ENCODE measurements at places on chromosomes 4 and X.

DNA sequence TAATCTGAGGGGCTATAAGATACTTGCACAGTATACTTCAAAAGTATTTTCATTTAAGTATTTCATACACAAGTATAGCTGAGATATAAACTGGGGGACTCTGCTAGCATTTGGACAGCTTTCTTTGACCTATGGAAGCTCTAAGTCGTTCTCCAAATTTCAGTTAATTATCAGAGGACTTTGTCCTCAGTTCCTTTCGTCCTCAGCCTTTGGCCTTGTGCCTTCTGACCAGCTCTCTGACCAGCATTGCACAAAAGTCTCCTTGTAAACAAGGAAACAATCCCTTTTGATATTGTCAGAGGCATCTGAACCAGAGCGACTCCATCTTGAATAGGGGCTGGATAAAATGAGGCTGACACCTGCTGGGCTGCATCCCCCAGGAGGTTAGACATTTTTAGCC, 464.0 kb upstream of the FAM241A start:
- DNase-seq, result no peak

DNA sequence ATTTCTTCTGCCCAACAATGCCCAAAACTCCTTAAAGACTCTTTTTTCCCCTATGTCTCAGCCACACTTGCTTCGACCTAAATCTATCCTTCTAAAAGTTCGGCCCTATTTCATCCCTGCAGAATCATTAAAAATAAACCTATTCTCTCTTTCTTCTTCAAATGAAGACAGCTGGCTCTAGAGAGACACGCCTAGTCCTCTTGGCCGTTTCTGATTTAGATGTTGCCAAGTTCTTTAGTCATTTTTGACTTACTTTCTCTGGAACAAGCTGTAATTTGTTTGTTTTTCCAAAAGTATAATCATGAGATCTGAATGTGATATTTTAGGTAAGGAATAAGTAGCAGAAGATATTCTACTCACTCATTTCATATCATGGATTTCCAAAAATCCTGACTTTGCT, 211.6 kb downstream of the CENPC start:
- DNase-seq, result no peak

DNA sequence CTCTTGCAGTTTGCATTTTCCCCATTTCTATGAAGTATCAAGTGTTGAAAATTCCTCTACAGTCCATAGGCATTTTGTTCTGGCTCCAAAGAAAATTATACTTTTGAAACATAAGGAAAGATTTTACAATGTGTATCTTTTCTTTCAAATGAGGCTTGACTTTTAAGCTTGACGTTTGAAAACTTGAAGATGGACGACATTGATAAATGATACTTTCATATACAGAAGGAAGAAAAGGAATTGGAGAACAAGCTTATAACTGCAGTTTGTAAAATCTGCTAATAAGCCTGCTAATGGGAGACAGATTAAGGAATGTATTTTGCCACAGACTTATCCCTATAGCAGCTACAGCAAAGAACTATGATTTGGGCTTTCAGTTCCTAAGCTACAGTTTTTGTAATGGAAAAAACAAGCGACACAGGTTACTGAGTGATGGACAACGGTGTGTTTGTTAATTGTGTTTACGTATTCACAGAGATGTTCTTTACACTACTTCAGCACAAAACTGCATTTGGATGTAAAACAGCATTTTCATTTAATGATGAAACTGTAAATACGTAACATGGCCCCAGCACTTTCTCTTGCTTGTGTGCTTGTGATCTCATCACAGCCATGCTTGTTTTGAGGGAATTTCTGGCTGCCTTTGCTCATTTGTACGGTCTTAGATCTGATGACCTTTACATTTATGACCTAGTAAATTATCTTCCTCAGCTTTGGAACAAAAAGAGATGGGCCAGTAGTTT, 83.2 kb upstream of the FAT1 start:
- DNase-seq, result no peak

GRCh38 chrX:104372547-104372946, 117.8 kb upstream of the ESX1 start:
- DNase-seq, result no peak

- no peak for DNase-seq
Measured at GRCh38 chr4:151417766-151418376, 8.9 kb downstream of the FHIP1A start.

GRCh38 chr4:158170691-158171561, 1.9 kb downstream of the GASK1B start:
- no peak for DNase-seq

DNA sequence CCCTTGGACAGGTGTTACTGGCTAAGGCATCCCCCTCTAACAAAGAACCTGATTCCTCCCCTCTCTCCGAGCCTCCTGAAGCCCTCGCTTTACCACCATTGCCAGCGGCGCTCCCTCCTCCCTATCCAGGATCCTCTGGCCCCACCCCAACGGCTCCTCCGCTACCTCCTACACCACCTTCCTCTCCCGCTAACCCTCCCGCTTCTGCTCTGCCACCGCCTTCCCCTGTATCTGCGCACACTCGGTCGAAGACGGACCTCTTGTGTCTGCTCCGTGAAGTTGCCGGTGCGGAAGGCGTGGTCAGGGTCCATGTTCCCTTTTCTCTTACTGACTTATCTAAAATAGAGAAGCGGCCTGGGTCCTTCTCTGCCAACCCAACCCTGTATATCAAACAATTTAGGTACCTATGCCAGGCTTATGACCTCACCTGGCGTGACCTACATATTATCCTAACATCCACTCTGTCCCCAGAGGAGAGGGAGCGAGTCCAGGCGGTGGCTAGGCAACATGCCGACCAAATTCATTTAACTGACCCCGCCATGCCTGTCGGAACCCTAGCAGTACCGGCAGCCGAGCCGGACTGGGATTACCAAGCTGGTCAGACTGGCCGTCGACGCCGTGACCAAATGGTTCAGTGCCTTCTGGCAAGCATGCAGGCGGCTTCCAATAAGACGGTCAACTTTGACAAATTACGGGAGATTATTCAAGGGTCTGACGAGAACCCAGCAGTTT, 958.9 kb downstream of the RPA4 start:
- DNase-seq, result no peak

- DNase-seq, result no peak
Measured at GRCh38 chr4:162849937-162850336, 316.8 kb downstream of the NAF1 start.

DNA sequence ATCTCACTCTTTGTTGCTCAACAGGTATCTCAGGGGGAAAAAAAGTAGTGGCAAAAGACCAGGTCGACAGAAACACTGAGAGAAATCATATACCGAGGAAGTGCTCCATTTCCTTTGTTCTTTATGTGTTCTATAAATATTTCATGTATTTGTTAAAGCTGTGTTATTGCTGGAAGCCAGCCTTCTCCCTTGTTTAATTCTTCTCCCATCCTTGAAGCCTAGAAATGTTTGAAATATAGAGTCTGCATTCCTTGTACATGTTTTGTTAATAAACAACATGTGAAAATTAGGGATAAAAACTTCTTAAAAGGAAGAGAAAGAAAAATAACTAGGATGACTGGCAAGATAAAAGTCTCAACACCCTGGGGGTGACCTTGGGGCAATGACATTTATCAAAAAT, 186.2 kb downstream of the ANKRD50 start:
- no peak for DNase-seq

DNA sequence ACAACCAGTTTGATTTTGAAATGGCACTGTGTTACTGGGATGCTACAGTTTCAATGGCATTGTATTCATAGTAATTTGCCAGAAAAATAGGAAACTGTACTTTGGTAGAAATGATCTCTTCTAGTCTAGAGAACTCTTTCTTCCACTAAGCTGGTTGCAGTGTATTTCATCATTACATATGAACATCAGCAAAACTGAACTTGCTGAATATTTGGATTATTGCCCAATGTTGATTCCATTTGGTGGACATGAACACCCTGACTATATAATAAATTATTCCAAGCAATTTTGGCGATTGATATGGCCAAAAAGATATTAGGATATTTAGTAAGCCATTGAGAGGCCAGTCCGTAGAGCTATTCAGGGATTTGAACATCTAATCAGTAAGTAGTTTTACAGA, 191.8 kb upstream of the CXorf66 start:
- no peak for DNase-seq

DNA sequence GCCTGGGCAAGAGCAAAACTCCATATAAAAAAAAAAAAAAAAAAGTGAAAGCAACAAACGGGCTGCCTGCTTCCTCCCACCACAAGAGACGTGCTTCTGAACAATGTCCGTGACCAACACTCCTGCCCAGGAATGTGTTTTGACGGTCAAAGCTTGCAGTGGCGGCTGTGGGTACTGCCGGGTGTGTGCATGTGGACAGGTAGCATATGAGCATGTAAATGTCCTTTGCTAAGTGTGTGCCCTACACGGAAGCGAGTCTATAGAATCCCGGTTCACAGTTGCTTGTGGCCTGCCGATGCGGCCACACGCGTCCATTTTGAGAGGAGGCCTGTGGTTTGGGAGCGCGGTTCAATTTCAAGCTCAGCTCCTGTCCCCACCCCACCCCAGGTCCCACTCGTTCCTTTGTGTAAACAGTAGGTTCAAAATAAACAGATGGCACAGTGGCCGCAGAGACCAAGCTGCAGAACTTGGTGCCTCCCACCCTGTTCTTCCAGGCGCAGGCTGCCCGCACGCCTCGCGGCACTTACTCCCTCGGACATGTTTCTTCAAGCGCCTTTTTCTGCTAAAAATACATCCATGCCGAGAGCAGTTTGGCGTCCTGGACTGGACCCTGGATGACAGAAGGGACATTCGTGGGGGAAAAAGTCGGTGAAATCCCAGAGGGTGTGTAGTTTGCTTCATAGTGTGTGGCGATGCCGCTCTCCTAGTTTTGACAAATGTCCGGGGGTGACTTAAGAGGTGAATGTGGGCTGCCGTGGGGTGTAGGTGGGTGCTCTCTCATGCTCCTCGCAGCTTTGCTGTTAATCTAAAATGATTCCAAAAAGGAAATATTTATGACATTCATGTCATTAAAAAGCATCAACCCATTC, 11.5 kb upstream of the NKX1-1 start:
- DNase-seq, result no peak

DNA sequence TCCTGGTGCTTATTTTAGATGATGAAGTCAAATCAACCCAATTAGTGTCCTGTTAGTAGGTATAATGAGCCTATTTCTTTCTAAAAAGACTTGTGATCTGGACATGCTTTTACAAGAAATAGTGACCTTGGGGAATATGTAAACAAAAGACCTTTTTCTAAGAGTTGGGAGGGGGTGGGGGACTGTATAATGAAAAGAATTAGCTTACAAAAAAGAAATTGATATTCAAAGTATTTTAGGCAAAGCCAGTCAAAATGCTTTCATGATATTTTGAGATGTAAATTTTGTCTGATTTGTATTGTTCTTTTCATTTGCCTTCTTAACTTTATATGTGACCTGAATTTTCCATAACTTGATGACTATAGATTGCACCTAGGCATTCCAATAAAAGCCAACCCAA, 114.6 kb downstream of the DCTD start:
- no peak for DNase-seq

- no peak for DNase-seq
Measured at GRCh38 chr4:86615501-86615900, 21.4 kb downstream of the PTPN13 start.

GRCh38 chr4:5043579-5043978, 7.7 kb upstream of the STK32B start:
- no peak for DNase-seq

DNA sequence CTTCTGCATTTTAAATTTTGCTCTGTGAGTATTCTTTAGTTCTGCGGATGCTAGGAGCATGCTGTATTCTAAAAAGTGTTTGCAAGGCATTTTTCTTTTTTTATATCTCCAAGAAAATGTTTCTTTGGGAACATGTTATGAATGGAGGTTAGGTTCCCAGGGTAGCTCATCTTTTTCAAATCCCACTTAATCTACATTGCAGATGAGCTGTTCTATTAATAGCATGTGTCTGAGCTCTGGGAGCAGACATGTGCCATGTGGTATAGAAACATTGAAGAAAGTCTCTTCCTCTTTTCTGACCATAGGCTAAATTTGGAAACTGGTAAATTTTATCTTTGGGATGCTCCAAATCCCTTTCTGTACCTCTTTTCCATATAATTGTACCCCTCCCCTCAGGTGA, 23.2 kb downstream of the DIAPH2 start:
- no peak for DNase-seq

DNA sequence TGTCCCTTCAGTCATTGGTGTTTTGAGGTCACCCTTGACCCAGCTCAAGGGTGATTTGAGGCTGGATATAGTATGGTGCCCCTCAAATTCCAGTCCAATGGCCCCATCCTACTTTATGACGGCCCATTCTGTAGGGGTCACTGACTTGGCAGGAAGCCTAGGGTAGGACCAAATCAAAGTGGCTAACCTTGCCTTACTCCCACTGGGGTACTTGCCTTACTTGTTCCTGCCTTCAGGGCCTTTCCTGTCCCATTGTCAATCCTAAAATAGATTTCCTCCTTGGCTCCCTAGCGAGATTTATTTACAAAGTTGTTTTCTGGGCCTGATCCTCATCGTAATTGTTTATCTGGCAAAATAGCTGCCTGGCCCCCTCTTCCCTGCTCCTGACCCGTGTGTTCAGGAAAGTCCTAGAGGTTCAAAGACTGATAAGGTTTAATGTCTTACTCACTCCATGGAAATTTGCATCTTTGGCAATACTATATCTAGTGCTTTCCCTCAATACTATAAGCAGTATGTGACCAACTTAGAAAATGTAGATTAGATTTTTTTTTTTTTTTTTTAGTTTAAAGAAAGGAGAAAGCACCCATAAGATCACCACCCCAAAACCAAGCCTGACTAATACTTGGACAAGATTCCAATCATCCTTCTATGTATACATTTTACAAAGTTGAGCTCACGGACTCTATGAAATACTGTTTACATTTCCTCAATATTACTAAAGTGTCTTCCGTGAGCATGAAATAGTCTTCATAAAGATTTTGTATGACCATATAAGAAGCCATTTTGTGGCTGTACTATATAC, 44.8 kb downstream of the MSN start:
- no peak for DNase-seq

GRCh38 chr4:141576585-141577110, 59.7 kb upstream of the IL15 start:
- DNase-seq, result no peak

- no peak for DNase-seq
Measured at GRCh38 chrX:43349363-43349762, 306.7 kb upstream of the MAOA start.

DNA sequence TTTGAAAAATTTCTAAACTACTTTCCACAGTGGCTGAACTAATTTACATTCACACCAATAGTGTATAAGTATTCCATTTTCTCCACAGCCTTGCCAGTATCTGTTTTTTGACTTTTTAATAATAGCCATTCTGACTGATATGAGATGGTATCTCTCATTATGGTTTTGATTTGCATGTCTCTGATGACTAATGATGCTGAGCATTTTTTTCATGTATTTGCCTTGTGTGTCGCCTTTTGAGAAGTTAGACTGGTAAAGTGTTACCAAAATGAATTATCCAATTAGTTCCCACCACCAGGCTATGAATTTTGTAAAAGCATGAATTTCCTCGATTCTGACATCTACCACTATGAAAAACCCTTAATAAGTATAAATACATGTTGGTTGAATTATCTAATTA, 242.2 kb upstream of the GK2 start:
- DNase-seq, result no peak

DNA sequence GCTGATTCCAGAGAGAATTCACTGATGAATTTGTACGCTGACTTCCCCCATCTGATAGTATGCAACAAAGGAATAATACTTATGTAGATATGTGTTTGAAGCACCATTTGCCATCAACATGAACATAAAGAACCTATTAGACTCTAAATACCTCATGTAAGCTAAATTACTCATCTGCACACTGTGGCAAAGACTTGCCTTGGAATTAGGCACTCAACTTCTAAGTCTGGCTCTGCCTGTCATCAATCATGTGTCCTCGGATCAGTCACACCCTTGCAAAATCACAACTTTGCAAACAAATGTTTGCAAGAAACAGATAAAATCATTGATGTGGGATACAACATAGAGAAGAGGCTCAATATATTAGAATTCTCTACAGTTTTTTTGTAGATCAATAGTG, 169.9 kb upstream of the LDB2 start:
- no peak for DNase-seq
